AG04450 (cell line): ENCODE measurements at places on chromosomes 4 and X. TPM values are rescaled to one million over a fixed set of nuclear protein-coding genes. Genes with fewer than 3 reads are reported as not detected.

- DNase-seq, result no peak
Observed at GRCh38 chr4:22635692-22636091, 57.0 kb upstream of the GBA3 start.

CYBB gene
- polyA plus RNA-seq, result 0.02 TPM in 1 of 2 replicates, not detected in the other

GPR101 gene
- polyA plus RNA-seq, result not detected in 2 replicates

DNA sequence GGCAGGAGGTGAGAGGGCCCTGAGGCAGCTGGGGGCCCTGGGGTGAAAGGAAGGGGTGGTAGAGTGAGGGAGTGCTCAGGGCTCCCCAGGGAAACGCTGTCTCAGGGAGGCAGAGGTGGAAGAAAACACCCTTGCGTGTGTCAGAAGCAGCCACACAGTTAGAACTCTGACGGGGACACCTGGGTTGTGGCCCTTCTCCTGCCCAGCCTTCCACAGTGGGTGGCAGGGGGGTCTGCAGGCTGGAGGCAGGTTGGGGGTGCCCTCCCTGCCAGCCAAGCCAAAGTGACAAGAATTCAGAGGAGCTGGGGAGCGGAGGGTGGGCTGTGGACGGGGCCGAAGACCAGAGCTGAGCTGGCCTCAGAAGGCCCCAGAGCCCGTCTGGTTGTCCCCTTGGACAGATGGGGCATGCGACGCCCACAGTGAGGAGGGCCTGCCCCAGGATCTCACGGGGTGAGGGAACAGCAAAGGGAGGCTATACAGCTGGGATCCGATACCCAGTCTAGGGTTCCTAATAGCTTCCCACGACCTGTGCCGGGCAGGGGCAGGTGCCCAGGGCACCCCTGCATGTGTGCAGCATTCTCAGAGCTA is 105.2 kb upstream of the ADRA2C start:
- DNase-seq, result no peak

GRCh38 chr4:7771541-7772507 is 167.8 kb downstream of the AFAP1 start:
- no peak for DNase-seq

GRCh38 chrX:65932173-65933084 is 107.5 kb downstream of the VSIG4 start:
- no peak for DNase-seq

CCKAR gene
- polyA plus RNA-seq, result 0.10 and 0.27 TPM in 2 replicates

MAGEE1 gene
- polyA plus RNA-seq, result 0.16 and 0.35 TPM in 2 replicates
